ENCODE measurements at places on chromosomes 5 and 9.
A peak's percentile ranks its signal among the peaks of the same experiment; 100 is the strongest.

DNA sequence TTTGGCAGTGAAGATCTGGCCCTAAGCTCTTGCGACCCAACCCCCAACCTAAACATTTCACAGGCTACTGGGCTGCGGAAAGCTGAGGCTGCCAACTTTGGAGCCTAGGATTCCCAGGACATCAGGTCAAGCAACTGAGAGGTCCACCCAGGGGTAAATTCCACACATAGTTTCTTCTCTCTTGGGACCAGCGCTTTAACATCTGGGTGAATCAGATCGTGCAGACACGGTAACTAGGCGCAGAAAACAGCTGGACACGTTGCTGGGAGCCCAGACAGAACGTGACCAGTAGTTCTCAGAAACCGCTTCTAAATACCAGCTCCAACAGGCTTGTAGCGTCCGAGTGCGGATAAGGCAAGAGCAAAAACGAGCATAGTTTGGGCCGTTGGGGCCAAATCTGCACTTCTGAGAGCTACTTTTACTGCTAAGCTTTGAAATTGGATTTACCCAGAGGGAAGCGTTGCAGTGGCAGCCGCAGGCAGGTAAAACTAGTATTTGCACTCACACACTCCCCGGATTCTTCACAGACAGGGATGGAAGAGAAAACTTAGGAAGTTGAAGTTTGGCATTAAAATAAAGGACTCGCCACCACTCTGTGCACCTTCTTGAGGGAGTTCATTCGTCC, 11.8 kb downstream of the ITGA1 start:
- DNase-seq: peak; percentile 66

GRCh38 chr5:33557605-33558004, 116.8 kb downstream of the TARS1 start:
- DNase-seq: no peak

DNA sequence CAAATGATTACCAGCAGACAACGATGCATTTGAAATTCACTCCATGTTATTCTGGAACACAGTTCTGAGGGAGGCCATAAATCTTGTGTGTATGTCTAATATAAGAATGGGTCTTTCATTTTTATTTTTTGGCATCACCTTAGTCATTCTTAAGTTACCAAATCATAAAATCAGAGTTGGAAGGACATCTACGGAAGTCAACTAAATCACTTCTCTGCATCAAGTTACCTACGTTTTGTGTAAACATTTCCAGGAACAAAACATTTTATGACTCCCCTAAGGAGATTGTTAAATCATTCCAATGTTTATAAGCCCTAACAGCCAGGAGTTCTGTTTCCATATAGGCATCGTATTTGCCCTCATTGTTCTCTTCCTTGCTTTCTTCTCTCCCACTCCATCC, 378.2 kb downstream of the FAM170A start:
- no peak for DNase-seq

GRCh38 chr9:69371001-69371400, 46.0 kb downstream of the ENTREP1 start:
- DNase-seq: no peak

GRCh38 chr9:104774132-104774531, 10.2 kb downstream of the NIPSNAP3B start:
- DNase-seq: no peak
